Bronchial smooth muscle cell (primary cell): ENCODE measurements at places on chromosomes 5 and 9. TPM values are rescaled to one million over a fixed set of nuclear protein-coding genes. Genes with fewer than 3 reads are reported as not detected.

Gene ARHGAP26
- 8.2 and 10.9 TPM in 2 replicates for total RNA-seq

Gene TLX3
- total RNA-seq, result not detected in 2 replicates

Gene UIMC1
- 26.9 and 28.7 TPM in 2 replicates for total RNA-seq

Gene ST8SIA4
- 0.09 and 0.47 TPM in 2 replicates for total RNA-seq

Gene MZB1
- total RNA-seq, result not detected in 2 replicates

Gene ARID3C
- total RNA-seq, result not detected in 2 replicates

Gene PRSS3
- total RNA-seq, result 25.2 and 47.3 TPM in 2 replicates

Gene DNM1
- total RNA-seq, result 63.7 and 82.3 TPM in 2 replicates

Gene C9
- total RNA-seq, result 0.16 and 0.17 TPM in 2 replicates

Gene BHMT
- total RNA-seq, result not detected in 2 replicates

Gene PCDHB5
- 0.32 and 3.3 TPM in 2 replicates for total RNA-seq

Gene SH3GL2
- not detected in 2 replicates for total RNA-seq

Gene MARCOL
- total RNA-seq, result not detected in 2 replicates

Gene PLEKHG4B
- under 0.01 TPM in 2 replicates for total RNA-seq

Gene MARCHF11
- total RNA-seq, result not detected in 2 replicates

Gene SLC34A1
- total RNA-seq, result under 0.01 TPM in 1 of 2 replicates, not detected in the other

Gene ROR2
- 2.4 and 5.8 TPM in 2 replicates for total RNA-seq

Gene OBP2B
- not detected in 2 replicates for total RNA-seq

Gene TNFAIP8
- 20.7 and 31.8 TPM in 2 replicates for total RNA-seq

Gene PCDHGA3
- total RNA-seq, result 1.0 and 1.9 TPM in 2 replicates

Gene FGF1
- 0.34 and 0.47 TPM in 2 replicates for total RNA-seq

Gene PCDHA1
- under 0.01 TPM in 2 replicates for total RNA-seq

Gene ABLIM3
- 23.6 and 24.9 TPM in 2 replicates for total RNA-seq

Gene NUTM2F
- total RNA-seq, result not detected in 2 replicates

Gene TRAF1
- total RNA-seq, result 2.4 and 3.8 TPM in 2 replicates

Gene FBN2
- total RNA-seq, result 6.4 and 14.7 TPM in 2 replicates

Gene NPR3
- total RNA-seq, result 12.0 and 74.7 TPM in 2 replicates

Gene TRIM14
- total RNA-seq, result 0.94 and 1.4 TPM in 2 replicates

Gene RNF38
- 5.8 and 7.6 TPM in 2 replicates for total RNA-seq

Gene SLC45A2
- under 0.01 TPM in 1 of 2 replicates, not detected in the other for total RNA-seq

Gene S1PR3
- total RNA-seq, result 14.2 and 16.7 TPM in 2 replicates

Gene ELAVL2
- total RNA-seq, result under 0.01 and 0.09 TPM in 2 replicates

Gene TRIM41
- total RNA-seq, result 21.2 and 23.2 TPM in 2 replicates

Gene PCDHB8
- total RNA-seq, result 0.32 and 0.69 TPM in 2 replicates

Gene SHB
- 9.8 and 11.5 TPM in 2 replicates for total RNA-seq

Gene LCN1
- not detected in 2 replicates for total RNA-seq

Gene PPP1R2B
- total RNA-seq, result not detected in 2 replicates

Gene CATSPER3
- total RNA-seq, result 0.16 and 0.17 TPM in 2 replicates
